ENCODE measurements at places on chromosomes 4 and X.

GRCh38 chrX:132501606-132502005 is 12.8 kb upstream of the MBNL3 start:
- DNase-seq = no peak

DNA sequence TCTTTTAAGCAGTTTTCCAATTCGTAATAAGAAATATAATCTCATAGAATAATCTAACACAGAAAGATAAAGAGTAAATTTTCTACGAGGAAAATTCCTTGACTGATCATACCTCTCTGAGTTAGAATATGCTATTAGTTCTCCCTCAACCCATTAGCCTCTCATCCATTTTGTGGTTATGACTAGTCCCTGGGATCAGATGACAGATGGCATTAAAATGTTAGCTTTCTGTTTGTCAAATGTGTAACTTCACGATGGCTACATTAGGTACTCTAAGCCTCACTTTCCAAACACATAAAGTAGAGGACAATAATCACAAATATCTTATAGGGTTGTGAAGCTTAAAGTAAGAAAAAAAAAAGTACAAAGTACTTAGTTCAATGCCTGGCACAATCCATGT is 112.2 kb downstream of the ZAR1 start:
- DNase-seq = no peak

DNA sequence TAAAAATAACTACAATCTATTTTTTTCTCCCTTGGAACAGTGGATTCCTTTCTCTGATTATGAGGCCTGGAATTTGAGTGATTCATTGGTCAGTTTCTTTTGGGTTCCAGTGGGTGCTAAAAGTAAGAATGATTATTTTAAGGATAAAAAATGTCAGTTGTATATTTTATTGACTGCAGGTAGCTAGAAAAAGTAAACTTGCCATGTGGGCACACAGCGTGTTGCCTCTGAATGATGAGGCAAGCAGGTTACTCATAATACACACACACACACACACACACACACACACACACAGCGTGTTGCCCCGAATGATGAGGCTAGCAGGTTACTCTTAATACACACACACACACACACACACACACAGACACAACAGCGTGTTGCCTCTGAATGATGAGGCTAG is 13.8 kb downstream of the GALNT7 start:
- DNase-seq = no peak

DNA sequence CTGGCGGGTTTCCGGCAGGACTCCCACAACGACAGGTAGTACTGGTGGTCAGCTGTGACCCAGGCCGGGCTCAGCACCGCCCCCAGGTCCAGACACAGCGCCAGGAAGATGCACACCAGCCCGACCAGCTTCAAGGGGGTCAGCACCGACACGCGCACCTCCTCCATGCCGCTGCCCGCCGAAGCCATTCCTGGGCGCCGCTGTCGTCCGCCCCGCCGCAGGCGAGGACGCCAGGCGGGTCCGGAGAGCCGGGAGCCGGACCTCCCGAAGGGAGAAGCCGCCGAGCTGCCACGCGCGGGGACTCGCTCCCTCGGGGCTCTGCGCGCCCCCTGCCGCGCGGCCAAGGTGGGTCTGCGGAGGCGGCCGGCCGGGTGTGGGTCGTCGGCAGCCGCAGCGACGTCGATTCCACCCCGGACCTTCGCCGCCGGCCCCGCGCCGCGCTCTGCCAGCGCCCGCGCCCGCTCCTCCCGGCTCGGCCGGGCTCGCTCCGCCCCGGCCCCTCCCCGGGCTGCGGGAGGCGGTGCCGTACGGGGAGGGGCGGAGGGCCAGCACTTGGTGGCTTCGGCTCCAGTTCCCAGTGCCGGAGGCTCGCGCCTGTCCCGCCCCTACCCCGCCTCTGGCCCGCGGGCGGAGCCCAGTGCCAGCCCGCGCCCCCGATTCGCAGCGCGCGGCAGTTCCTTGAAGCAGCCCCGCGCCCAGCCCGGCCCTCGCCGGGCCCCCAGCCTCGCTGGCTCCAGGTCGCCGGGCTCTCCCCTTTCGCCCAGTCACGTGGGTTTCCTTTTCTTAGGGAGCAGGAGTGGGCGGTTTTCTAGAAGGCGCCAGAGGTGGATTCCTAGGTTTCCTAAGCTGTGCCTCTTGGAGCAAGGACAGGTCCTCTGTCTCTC is at the start of gene TMEM47:
TSS of gene TMEM47 (minus strand) at position 444 of the 884 bp plus-strand sequence. CDS start at position 188, 256 bp downstream.
- peak; percentile 7 for DNase-seq

DNA sequence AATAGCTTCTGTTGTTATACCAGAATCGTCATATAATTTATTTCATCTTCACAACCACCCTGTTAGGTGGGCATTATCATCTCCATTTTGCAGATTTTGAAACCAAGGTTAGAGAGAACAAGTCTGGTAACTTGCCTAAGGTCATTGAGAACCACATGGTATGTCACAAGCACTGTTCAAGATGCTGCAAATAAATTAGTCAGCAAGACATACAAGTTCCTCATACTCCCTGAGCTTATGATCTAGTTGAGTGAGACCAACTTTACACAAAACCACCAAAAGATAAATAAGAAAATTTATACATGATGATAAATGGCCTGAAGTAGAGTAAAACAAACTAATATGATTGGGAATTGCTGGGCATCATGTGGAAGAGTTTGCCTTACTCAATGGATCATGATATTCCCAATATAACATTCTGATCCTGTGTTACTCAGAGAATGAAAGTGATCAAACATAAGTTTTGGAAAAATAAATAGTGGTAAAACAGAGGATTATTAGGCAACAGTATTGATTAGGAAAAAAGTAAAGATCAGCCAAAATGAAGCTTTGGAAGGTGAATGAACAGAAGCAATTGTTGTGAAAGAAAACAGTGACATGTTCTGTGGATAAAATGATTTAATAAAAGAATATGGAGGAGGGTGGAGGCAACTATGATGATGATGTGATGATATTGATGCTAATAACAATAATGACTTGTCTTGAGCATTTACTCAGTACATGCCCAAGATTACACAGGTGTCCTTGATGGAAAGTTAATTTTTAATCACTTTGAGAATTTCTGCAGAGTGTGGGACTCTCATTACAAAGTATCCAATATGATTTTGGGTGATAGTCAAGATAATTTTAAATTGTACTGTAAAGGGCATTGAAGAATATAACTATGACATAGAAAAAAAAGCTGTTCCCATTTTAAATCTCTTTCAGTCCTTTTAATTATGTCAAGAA is 34.1 kb upstream of the IL1RAPL1 start:
- DNase-seq = no peak

- DNase-seq = no peak
Measured at GRCh38 chrX:110914281-110914680, 118.7 kb upstream of the CHRDL1 start.

GRCh38 chrX:40303256-40304077 is 205.7 kb upstream of the BCOR start:
- DNase-seq = no peak

GRCh38 chr4:92106816-92107215 is 196.9 kb upstream of the GRID2 start:
- DNase-seq = no peak

GRCh38 chrX:31213941-31214340 is 142.1 kb upstream of the FTHL17 start:
- no peak for DNase-seq

- DNase-seq = no peak
Measured at GRCh38 chr4:74838746-74839370, 44.5 kb upstream of the BTC start.

DNA sequence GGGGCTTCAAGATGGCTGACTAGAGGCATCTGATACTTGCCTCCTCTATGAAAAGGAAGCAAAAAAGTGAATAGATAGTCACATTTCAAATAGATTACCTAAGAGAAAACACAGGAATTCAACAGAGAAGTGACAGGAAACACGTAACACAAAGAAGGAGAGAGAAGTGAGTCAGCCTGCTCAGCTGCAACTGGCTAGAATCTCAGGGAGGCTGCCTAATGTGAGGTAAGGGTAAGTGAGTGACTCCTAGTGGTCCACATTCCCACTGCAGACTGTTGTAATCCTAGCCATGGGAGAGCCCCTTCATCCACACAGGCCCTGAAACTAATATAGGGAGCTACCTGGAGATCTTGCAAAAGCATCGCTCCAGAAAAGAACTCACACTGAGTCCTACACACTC is 179.2 kb downstream of the SLC7A11 start:
- DNase-seq = no peak

DNA sequence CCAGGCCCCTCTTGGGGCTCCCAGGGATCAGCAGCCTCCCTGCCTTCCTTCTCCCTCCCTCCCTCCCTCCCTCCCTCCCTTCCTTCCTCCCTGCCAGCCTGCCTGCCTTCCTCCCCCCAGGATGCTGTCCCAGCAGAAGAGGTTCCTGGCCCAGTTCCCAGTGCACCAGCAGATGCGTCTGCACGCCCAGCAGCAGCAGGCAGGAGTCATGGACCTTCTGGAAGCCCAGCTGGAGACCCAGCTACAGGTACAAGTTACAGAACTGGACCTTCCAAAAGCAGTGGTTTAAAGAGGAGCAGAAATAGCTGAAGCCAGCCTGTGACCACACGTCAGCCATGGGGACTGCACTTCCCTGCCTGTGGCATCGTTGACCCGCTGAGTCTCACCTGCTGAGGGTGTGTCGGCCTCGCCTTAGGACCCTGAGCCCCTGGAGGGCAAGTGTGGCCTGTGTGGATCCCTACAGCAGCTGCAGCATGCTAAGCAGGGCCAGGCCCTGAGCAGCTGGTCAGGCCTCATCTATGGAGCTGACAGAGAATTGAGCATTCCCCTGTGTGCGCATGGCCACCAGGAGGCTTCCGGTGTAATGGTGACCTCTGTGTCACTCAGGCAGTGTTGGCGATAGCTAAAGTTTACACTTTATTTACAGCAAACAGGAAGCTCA is 84.7 kb downstream of the CRMP1 start:
- no peak for DNase-seq

- no peak for DNase-seq
Measured at GRCh38 chr4:8459867-8460445, 19.4 kb downstream of the TRMT44 start.

DNA sequence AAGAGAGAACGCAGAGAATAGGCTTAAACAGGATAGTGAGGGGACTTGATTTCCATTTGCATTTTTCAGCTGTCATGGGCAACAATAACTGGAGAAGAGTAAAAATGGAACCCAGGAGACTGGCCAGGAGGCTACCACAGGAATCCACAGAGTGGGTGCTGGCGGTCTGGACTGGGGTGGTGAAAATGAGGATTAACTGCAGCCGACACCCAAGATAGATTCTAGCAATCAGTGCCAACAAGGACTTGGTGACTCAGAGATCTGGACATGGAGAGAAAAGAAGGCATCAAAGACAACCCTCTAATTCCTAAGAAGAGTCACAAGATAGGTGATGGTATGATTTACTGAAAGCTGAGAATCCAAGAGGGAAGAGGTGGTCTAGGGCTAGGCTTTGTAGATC is 102.8 kb downstream of the ATP8A1 start:
- DNase-seq = no peak

- DNase-seq = no peak
Measured at GRCh38 chr4:22420291-22420690, 95.6 kb downstream of the ADGRA3 start.

DNA sequence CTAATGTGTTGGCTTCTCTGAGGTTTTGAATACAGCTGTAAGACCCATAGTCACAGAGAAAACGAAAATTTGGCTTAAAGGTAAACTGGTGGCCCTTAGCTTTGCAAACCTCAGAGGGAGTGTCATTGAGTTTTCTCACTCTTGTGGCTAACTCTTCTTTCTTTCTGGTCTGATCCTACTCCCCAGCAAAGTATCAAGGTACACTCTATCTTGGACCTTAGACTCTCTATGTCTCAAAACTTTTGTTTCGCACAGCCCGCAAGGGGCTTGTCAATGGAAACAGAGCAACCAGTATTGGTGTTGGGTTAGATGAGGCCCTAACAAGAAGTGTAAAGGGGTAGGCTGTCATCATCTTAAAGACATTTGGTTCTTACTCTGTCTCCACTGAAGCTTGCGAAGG is 19.8 kb downstream of the APOO start:
- no peak for DNase-seq

DNA sequence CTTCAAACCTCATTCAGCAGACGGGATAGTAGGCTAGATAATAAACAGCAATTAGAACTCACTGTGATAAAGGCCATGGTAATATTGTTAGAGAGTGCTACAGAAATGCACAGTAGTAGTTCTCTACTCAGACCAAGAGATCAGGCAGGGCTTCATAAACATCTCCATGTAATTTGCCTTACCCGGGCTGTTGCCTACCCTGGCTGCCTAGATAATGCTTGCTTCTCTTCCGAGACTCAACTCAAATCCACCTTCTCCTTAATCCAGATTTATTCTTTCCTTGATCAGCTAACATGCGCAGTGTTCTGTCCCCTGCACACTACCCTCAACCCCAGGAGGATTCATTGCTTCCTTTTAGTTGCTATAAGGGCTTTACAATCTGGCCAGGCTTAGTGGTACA is 21.8 kb downstream of the ANK2 start:
- DNase-seq = no peak

GRCh38 chr4:122744229-122744628 is 11.7 kb downstream of the BBS12 start:
- no peak for DNase-seq

DNA sequence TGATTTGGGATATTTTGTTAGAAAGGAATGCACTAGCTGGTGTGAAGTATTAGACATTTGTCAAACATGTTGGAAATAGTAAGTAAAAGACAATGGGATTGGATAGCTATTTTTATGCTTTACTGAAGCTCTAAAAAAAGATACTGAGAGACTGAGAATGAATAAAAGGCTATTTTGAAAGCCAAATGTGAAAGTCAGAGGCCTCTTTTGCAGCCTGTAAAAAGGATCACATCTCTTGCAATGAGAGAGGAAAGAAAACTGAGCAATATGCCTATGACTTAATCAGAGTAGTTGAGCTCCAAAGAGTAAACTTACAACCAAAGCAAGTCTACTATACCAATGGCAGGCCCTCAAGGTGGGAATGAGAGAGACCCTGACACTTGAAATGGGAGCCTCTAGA is 212.6 kb upstream of the LCORL start:
- no peak for DNase-seq

DNA sequence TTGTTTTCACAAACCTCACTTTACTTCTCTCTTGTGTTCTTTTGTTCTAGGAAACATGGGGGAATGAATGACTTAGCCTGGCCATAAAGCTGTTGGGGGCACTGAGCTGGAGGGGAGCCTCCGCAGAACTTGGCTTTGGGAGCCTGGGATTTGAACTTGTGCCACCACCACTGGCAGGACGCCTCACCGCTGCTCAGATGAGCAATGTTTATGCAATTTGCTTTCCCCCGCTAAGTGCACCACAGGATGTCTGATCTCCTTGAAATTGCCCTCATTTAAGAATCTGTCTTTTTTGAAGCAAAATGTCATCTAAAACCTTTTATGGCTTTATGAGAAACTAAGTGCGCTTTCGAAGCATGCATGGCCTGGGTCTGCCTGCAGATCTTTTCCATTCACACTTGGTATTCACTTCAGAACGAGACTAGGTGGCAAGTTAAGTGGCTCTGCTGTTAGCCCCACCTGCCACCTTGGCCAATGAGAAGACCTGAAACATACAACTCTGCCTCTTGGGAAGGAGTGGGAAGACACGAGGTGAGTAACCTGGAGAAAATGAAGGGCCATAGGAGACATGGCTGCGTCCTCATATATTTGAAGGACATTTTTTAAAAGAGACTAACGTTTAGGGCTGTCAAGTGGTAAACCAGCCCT is 119.3 kb downstream of the LDB2 start:
- DNase-seq = no peak

All from GM12891 (cell line).